ENCODE measurements at places on chromosomes 6 and 20.
A peak's percentile ranks its signal among the peaks of the same experiment; 100 is the strongest.

- no peak for DNase-seq
Measured at GRCh38 chr6:10373642-10374359, 41.1 kb downstream of the TFAP2A start.

DNA sequence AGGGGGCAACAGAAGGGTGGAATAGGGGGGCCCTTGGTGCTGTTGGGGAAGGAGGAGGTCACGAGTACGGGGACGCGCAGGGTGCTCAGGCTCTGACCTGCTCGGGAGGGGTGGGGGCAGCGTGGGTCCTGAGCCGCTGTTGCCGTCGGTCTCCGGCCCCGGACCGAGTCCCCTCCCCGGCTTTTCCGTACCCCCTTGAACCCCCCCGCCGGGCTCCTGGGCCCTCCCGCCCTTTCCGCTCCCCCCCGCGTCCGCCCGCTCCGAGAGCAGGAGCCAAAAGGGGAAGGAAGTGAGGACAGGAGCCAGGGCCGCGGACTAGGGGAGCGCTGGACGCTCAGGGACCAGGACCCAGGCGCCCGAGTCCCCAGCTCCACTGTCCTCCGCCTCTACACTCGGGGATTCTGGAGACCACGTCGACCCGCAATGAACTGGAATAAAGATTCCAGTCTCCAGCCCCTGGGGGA lies at the start of gene RGL2:
Gene RGL2, minus strand, starts transcription at position 170 of the 464 bp plus-strand sequence. CDS start 332 bp downstream, outside the sequence.
- DNase-seq, result peak; percentile 62

DNA sequence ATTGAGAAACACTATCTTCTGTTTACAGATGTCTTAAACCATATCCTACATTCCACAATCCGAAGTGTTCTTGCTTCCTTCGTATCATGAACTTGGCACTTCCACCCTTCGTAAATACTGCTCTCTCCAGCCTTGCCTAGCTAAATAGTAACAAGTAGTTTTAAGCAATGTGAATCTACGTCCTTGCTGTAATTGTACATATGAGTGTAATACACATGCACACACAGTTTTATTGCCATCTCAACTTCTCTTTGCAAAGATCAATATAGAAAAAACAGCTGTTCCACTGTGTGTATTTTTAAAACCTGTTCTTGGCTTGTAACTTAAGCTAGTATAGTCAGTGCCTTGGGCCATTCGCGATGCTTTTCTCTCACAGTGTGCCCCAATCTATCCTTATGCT lies 1524.7 kb downstream of the GRIK2 start:
- no peak for DNase-seq

DNA sequence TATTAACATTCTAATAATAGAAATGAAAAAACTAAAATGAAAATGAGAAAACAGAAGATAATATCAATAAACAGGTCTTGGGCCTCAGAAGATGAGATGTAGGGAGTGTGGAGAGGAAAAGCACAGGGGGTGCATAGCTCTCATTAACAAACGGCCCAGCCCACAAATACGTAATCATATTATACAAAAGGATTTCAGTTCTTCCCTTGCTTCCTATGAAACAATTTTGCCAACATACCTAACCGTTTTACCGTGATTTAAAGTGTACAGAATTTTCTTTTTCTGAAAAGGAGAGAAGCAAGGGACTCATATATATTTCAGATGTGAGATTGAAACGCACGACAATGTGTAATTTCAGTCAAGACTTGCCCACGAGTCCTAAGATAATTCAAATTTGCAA lies 136.0 kb downstream of the HFE start:
- no peak for DNase-seq

- no peak for DNase-seq
Measured at GRCh38 chr6:116392132-116393013, 21.6 kb downstream of the DSE start.

- DNase-seq, result no peak
Measured at GRCh38 chr20:58760856-58761255, 68.3 kb downstream of the NPEPL1 start.

GRCh38 chr6:2953098-2953497 lies 18.3 kb downstream of the SERPINB6 start:
- DNase-seq, result no peak

GRCh38 chr6:20688710-20689500 lies 154.6 kb downstream of the CDKAL1 start:
- DNase-seq, result no peak

DNA sequence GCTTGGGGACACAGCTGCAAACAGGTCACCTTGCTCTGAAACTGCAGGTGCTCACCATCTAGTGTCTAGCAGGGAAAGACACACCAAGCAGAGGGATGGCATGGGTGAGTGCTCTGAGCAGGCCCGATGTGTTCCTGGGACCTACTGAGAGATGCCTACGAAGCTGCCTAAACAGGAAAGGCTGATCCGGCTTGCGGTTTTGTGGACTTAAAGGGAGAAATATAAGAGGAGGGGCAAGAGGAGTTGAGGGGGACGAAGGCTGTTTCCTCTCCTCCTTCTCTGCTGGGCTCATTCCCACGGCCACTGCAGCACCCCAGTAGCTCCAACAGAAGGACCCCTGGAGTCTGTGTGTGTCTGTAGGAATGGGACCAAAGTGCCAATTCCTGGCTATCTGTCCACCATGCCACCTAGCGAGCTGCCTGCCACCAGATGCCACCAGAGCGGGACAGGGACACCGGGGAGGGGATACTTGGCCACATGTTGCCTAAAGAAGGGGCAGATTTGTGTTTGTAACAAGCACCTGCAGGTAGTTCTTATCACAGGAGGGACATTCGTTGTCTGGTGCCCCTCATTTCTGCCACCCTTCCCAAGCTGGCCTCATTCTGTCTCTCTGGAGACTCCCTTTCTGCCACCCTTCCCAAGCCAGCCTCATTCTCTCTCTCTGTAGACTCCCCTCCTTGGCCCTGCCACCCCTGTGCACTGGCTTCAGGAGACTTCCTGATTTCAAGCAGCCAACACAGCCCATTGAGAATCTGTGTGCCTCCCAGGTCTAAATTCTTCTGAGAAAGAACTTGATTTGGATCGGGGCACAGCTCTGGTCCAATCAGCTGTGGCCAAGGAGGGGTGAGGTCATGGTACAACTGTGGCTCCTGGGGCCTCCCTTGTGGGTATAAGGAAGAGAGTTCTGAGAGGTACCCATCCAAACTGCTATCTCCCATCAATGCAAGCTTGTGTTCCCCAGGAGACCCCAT lies 221.8 kb downstream of the ANKRD60 start:
- DNase-seq, result no peak

DNA sequence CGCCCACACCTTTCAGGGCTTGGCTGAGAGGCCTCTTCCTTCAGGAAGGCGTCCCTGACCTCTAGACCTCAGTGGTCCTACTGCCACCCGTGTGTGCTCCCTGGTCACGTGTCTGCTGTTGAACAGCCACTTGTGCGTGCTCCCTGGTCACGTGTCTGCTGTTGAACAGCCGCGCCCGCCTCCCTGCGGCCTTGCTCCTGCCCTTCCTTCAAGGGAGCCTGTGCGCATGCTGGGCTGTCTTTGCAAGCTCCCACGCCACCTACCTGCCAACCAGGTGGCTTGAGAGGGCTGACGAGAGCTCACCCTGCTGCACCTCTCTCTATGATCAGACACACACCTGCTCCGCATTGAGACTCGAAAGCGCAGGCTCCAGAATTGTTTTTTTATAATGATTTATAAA lies 179.3 kb downstream of the BMP7 start:
- DNase-seq, result no peak

DNA sequence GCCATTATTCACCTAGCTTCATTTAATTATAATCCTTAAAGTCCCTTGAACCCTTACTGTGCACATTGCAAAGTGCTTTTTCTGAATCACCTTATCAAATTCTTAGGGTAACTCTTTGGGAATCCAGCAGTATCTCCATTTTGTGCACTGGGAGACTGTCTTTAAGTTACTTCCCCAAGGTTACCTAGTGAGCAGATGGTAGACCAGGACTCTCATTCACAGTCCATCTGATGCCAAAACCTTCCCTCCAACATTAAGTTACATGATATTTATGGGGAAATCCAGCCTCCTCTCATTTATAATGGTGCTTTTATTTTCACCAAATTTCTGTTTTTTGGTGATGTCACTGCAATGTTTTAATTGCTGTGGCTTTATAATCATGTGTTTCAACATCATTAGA lies 75.7 kb downstream of the NCOA7 start:
- no peak for DNase-seq

DNA sequence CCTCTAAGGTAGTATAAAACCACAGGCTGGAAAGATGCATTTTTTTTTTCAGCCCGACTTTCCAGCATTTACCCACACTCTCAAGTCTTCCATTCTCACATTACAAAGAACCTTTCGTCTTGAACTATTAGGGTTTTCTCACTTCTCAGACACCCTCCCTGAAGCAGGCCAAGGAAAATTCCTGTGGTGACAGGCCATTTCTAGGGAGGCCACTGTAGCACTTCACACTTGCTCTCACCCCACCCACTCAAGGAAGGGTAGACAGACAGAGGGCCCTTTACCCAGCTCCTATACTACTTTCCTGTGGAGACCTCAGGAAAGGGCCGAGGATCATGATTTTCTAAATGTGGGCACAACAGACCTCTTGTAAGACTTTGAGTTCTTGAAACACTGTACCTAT lies 27.7 kb downstream of the KCNS1 start:
- DNase-seq, result no peak

Data from AG08396 (cell line).